ENCODE measurements at places on chromosomes 1 and 21.

DNA sequence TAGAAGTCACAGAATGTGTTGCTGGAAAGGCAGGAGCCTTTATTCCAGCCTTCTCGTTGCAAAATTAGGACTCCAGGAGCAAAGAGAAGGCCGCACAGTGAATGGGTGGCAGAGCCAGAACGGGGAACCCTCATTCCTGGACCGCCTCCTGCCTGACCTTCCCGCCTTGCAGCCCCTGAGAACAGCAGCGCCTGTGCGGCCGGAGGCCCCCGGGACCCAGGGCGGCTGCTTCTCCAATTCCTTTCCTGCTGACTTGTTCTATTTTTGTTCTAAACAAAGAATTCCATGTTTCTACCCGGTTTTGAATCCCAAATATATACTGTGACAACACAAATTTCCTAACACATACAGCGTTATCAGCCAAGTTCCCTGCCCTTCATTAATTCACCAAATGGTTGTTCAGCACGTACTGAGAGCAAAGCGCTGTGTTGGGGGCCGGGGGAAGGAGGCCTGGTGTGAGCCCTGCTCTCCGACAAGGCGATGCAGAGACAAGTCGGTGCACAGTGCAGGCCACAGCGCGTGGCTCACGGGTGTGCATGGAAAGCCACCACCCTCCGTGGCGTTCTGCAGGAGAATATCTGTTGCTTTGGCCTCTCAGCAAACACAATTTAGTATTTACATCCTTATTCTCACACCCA lies 31.9 kb upstream of the COL6A2 start:
- DNase-seq: no peak

- DNase-seq: no peak
Measured at GRCh38 chr1:41171266-41171874, 70.7 kb downstream of the SCMH1 start.

DNA sequence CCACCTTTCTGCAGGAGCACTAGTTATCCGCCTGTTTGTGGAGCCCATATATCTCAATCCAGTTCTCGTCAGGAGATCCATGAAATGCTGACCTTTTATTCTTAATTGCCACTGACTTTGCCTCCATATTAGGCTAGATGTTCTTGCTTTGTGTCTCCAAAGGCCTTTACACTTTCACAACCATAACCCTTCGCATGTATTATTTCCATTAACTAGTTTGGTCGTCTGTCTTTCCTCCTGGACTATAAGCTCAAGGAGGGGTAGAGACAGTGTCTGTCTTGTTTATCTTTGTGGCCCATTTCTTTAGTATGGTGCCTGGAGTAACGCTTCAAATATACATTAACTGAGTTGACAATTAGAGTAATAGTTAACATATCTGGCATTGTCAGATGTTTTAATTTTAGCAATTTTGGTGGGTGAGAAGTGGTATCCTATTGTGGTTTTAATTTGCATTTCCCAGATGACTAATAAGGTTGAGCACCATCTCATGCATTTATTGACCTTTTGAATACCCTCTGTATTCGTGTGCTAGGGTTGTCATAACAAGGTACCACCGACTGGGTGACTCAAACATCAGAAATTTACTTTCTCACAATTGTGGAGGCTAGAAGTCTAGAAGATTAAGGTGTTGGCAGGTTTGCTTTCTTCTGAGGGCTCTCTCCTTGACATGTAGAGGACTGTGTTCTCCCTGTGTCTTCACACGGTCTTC lies 21.7 kb upstream of the IL12RB2 start:
- DNase-seq: no peak

DNA sequence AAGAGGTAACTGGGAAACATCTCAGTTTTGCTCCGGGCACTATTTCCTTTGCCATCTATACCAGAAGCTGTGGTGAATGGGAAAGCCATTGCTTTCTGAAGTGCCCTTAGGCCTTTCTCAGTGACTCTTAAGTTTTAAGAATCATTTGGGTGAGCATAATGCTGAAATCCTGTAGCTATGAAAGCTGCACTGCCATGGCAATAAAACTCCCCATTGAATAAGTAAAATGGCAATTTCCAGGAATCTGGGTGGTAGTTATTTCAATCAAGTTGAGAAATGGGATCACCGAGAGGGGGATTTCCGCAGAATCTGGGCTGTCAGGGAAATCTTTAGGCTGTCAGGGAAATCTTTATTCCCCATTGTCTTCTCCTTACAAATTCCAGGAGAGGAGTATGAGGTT lies 26.8 kb upstream of the MACF1 start:
- DNase-seq: no peak

GRCh38 chr1:118944133-118944532 lies 44.0 kb downstream of the TBX15 start:
- no peak for DNase-seq

DNA sequence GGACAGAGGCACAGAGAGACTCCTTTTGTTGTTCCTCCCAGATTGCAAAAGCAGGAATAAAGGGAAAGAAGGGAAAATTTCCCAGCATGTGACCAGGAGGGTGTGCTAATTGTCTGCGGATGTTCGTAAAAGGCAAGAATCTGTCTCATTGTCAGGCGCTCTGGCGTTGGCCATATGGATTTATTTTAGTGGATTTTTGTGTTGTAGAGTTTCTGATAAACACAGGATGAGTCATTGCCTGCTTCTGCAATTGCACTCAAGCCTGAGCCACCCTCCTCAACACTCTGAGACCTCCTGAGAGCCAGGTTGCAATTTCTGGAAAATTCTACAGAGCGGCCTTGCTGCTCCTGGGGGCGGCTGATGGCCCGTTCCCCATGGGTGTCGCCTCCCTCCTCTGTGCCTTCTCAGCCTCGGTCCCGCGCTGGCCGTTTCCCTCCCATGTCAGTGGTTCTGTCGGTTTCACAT lies 227.7 kb downstream of the KAZN start:
- no peak for DNase-seq

DNA sequence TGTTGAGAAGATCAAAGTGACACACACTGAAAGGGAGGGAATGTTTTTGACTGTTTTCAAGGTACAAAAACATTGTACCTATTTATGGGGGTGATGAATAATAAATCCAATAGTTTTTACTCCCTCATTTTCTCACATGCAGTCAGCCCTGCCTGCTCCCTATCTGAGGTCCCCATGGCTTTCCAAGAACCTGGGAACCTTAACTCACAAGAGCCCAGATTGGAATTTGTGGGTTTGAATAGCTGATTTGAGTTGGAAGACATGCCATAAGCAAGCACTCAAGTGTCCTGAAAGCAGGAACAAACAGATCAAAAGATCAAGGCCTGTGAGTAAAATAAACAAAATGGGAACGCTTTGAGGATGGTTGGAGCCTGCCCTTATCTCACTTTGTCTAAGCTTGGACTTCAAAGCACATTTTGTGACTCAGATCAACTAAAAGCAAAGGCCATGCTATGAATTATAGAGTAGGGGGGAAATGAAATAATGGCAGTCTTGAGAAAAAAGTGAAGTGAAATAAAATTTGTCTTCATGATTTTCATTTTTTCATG lies 136.6 kb downstream of the LYPLAL1 start:
- no peak for DNase-seq

DNA sequence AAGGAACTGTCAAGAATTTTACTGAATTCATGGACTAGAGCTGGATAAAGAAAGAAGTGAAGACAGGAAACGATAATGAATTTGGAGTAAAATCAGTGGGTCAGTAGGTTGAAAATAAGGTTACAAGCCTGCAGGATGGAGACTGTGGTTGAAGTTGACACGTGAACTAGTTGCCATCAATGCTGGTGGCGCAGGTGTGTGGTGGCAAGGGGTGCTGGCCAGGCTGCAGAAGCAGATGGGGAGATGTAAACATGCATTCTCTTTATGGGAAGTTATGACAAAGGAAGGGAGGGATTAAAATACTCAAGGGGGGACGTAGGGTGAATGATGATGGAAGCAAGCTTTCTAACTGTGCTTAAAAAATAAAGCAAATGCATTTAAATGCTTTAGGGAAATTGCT lies 263.1 kb downstream of the KCNJ6 start:
- no peak for DNase-seq

DNA sequence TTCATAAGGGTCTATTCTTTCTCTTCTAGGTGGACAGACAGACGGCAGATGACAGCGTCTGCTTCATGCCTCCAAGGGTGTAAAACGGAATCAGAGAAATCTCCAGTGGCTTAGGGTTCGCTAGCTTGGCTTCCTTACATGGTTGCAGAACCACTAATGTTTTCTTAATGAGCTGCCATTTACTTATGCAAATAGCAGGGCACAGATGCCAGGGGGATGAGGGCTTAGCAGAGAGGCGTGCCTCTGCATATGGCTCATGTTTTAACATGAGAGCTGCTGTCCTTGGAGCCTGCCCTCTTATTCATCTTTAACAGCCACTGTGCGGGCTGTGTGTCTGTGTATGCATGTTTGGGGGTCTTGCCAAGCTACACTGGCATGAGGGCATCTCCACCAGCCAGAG lies 119.6 kb downstream of the IER5 start:
- DNase-seq: no peak

DNA sequence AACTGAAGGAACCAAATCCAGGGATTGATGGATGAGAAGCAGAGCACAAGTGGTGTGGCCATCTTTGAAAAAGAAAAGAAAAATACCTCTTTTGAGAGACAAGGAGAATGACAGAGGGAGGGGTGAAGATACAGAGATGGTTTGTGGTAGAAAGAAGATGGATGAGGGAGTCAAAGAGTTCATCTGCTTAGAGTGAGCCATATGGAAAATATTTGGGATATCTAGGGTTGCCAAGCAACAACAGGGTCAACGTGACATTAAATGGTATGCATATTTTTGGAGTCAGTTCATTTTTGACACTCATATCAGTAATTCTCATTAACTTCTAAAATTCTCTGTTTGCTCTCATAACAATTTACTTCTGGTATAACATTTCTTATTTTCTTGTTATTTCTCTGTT lies 50.7 kb downstream of the MACF1 start:
- DNase-seq: no peak

DNA sequence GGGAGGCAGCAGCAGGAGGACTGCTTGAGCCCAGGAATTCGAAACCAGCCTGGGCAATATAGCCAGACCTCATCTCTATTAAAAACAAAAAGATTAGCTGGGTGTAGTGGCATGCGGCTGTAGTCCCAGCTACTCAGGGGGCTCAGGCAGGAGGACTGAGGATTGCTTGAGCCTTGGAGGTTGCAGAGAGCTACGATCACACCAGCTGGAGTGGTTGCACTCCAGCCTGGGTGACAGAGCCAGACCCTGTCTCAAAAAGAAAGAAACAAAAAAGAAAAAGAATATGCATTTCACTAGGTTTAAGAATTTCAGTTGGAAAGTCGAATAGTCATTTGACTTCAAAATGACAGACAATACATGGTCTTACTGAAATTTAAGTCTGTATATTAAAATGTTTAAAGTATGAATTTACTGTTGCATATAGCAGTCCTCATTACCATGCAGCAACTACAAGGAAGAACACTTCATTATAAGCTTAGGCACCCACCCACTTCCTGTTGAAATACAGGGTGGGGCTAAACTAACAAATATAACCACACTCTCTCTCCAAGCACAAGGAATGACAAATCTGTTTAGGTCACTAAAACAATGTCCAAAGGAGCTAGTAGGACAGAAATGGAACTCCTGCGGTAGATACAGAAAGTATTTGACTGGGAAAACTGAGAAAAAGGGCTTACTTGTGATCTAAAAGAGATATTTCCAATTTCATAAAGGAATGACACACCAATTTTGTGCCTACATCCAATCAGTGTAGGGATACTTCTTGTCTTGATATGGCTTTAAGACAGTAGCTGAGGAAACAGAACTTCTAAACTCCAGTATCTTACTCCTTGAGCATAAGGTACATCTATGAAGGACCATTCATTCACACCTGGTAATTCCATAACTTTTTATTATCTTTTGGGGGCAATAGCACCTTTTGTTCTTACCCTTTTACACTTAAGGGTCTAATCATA lies 44.1 kb downstream of the GPR3 start:
- no peak for DNase-seq

GRCh38 chr1:47563201-47563600 lies 125.4 kb downstream of the FOXD2 start:
- DNase-seq: no peak

DNA sequence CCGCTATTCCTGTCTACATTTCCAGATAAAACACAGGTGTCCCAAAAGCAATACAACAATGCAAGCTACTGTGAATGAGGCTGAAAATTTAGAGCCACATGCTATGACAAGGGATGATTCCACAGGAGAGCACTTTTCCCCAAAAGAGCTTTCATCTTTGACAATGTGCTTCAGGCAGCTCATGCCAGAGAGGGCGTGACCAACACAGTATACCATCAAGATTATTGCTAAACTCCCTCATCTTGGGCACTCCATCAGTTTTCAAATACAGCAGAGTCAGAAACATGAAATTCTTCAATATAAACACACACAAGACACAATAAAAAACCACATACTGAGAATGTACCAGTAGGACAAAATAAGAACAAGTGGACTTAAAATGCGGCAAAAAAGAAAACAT lies 6.7 kb downstream of the GON4L start:
- DNase-seq: no peak

DNA sequence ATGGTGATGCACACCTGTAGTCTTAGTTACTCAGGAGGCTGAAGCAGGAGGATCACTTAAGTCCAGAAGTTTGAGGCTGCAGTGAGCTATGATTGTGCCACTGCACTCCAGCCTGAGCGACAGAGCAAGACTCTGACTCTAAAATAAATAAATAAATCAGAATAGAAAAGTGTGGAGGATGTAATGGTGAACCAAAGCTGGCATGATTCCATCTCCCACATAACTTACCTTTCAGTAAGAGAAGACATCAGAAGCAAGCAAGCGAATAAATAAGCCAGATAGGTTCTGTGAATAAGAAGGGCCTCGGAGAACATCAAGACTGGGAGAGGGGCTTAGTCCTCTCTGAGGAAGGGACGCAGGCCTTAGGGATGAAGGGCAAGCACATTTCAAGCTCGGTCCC lies 59.5 kb downstream of the TOMM20 start:
- no peak for DNase-seq

DNA sequence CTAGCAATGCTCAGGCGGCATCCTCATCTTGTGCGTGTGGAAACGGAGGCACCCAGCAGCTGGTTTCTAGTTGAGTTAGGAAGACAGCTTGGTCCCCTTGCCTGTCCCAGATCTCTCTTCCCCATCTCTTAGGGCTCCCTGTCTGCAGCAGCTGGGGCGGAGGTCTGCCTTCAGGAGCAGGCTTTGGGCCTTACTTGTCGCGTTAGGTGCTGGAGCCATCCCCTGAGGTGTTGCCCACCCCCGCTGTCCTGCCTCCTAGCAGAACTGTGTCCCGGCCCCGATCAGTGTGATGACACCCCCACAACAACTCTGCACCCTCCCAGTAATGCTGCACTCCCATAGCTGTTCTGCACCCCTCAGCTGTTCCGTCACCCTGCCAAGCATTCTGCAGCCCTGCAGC lies 40.7 kb downstream of the UMODL1 start:
- no peak for DNase-seq

GRCh38 chr1:113818578-113818977 lies 6.3 kb upstream of the RSBN1 start:
- DNase-seq: no peak

DNA sequence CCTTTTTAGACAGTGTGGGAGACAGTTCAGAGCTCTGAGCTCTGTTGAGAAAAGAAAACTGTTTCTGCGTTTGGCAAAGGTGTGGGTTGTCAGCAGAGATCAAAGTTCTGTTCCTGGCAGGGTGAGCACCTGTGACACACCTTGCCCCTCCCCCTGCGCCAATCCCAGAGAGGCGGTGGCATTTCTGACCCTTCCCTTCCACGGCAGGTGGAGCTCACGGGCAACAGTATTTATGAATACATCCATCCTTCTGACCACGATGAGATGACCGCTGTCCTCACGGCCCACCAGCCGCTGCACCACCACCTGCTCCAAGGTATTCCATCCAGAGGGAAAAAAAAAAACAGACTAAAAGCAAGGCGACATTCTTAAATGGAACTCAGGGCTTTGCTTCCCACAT lies 20.7 kb downstream of the SIM2 start:
- DNase-seq: no peak
